Sigmoid colon (tissue), 7 donors: ENCODE measurements at places on chromosomes 5 and 9. TPM values are rescaled to one million over a fixed set of nuclear protein-coding genes. Genes with fewer than 3 reads are reported as not detected.

The CA9 gene
- total RNA-seq, result 0.33 TPM

DNA sequence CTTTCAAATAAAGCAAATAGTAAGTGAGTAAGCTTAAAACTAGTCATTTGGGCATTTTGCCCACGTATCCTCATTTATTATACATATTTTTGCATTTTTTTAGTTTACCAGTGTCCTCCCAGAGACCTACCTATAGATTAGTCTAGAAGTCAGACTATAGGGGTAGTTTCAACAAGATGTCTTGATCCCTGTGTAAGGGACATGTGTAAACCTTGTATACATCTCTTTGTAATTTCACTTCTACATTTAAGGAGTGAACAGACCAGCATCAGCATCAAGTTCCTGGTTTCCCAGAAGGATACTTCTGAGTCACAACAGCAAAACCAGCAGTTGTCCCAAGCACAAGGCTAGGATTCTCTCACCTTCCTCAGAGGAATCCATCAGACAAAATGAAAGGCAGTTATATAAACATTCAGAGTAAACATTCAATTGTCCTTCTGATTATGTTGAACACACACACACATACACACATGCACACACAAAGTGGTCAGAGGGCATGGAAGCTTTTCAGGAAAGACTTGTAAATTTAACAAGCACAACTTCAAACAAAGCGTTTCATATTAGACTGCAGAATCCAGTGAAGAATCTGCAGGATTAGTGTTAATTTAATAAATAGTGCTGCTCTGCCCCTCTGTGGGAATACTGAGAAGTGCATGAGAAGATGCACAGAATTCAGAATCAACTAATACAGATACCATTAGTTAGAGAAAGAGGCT, 55.4 kb downstream of the HINT1 start:
- no peaks in the 10 kb centered on the region for H3K27me3 ChIP-seq
- no peaks in the 10 kb centered on the region for H3K4me1 ChIP-seq
- DNase-seq, result no peak
- H3K4me3 ChIP-seq, result no peak overlapping the region
- H3K27ac ChIP-seq, result no peak overlapping the region

DNA sequence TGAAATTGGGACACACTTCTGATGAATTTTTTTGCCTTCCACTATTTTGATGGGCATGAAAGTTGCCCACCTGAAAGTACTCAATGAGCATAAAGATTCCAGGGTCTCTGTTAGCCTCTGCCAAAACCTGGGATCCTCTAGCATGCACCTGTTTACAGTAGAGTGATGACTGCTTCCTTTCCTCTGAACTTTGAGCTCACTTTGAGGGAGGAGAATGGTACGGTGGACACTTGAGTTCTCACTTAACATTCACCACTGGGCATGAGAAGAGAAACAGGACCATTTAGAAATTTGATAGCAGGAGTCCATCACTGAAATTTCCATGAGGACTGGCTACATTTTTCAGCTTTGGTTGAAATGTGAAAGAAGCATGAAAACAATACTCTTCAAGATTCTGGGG, 374.8 kb downstream of the KDM4C start:
- no peak for DNase-seq
- no peaks in the 10 kb centered on the region for H3K4me1 ChIP-seq
- H3K36me3 ChIP-seq, result no peaks in the 10 kb centered on the region
- H3K4me3 ChIP-seq, result no peak overlapping the region

GRCh38 chr9:12640016-12640587, 53.1 kb upstream of the TYRP1 start:
- no peaks in the 10 kb centered on the region for H3K36me3 ChIP-seq
- no peaks in the 10 kb centered on the region for H3K27me3 ChIP-seq
- DNase-seq, result no peak
- no peak overlapping the region for H3K27ac ChIP-seq
- H3K4me1 ChIP-seq, result no peaks in the 10 kb centered on the region

The HRCT1 gene
- 6.4 TPM for total RNA-seq

- DNase-seq, result peak; percentile 48
- no peaks in the 10 kb centered on the region for H3K27me3 ChIP-seq
- H3K36me3 ChIP-seq, result no peaks in the 10 kb centered on the region
- no peak overlapping the region for H3K27ac ChIP-seq
- no peak overlapping the region for H3K4me3 ChIP-seq
- no peaks in the 10 kb centered on the region for H3K4me1 ChIP-seq
These were observed 15.5 kb upstream of the CCNJL start for GRCh38 chr5:160327818-160328217.

DNA sequence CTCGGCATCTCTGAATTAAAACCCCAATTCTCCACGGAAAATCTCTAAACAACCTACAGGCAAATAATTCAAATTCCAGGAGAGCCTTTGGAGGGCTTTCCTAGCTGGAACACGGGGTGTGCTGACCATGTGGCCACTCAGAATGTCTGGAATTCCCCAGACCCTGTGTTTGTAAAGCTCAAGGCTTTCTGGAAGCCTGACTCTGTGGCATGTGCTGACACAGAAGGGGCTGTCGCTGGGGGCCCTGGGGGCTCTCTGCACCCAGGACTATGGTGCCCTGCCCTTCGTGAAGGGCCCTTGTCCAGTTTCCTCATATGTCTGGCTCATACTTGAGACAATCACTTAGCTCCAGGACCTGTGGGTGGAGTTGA, 29.0 kb upstream of the BOD1 start:
- no peaks in the 10 kb centered on the region for H3K36me3 ChIP-seq
- no peak for DNase-seq
- no peak overlapping the region for H3K27ac ChIP-seq

GRCh38 chr5:22354956-22355355, 498.2 kb downstream of the CDH12 start:
- H3K4me3 ChIP-seq, result no peak overlapping the region
- H3K27me3 ChIP-seq, result no peaks in the 10 kb centered on the region
- no peak for DNase-seq
- no peak overlapping the region for H3K27ac ChIP-seq

DNA sequence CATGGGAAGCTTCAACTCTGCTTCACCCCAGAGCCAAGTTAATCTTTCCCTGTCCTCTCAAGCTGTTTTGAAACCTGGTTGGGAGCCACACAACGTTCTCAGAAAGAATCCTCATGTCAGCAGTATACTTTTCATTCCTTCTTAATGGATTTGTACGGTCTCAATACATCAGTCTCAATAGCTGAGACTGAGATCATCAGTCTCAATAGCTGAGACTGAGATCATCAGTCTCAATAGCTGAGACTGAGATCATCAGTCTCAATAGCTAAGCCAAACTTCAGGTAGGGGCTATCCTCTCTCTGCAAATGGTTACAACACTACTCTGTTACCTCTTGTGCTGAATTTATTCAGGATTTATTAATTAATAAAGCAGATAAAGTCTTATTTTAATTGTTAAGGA, 1317.4 kb upstream of the CDH9 start:
- H3K36me3 ChIP-seq, result no peaks in the 10 kb centered on the region
- H3K4me3 ChIP-seq, result no peak overlapping the region
- H3K4me1 ChIP-seq, result no peaks in the 10 kb centered on the region
- no peaks in the 10 kb centered on the region for H3K27me3 ChIP-seq
- no peak overlapping the region for H3K27ac ChIP-seq

- no peaks in the 10 kb centered on the region for H3K27me3 ChIP-seq
- H3K36me3 ChIP-seq, result no peaks in the 10 kb centered on the region
- peaks cover 4% of the 10 kb centered on the region for H3K4me1 ChIP-seq
- no peak for DNase-seq
- no peak overlapping the region for H3K4me3 ChIP-seq
- no peak overlapping the region for H3K27ac ChIP-seq
These were observed 189.8 kb downstream of the C9orf50 start for GRCh38 chr9:129430940-129431643.

The FAM53C gene
- 28.5 TPM for total RNA-seq

The MELK gene
- not detected for total RNA-seq

The ZDHHC11B gene
- total RNA-seq, result 1.6 TPM

- H3K36me3 ChIP-seq, result peaks cover 7% of the 10 kb centered on the region
- H3K27ac ChIP-seq, result no peak overlapping the region
- no peaks in the 10 kb centered on the region for H3K27me3 ChIP-seq
- no peak overlapping the region for H3K4me3 ChIP-seq
- H3K4me1 ChIP-seq, result no peaks in the 10 kb centered on the region
- DNase-seq, result no peak
These were observed 121.6 kb downstream of the MEF2C start for GRCh38 chr5:88761269-88761850.

DNA sequence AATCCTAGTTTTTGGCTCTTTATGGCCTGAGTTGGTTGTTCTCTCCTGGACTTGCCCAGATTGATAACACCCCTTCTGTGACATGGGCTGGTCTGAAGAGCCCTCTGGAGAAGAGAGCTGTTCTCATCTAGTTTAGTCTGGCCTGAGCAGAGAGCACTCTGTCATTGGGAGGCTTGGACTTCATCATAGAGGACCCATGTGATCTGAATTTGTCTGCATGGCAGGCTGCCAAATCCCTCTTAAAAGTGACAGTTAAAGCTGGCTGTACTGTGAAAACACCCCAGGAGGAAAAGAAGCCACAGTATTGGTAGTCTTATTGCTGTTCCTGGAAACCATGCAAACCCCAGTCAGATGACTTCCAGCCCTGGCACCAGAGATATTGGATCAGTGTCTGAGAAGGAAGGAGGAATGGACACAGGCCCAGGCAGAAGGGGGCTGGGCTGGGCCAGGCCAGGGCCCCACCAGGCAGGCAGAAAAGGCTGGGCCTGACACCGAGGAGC, 3.7 kb upstream of the WDR31 start:
- no peaks in the 10 kb centered on the region for H3K27me3 ChIP-seq
- peak overlapping the region; percentile 80 for H3K27ac ChIP-seq
- peaks cover 26% of the 10 kb centered on the region for H3K4me1 ChIP-seq

The IFNA13 gene
- not detected for total RNA-seq

GRCh38 chr5:168356592-168356991, 65.1 kb downstream of the WWC1 start:
- no peaks in the 10 kb centered on the region for H3K4me1 ChIP-seq
- H3K27me3 ChIP-seq, result no peaks in the 10 kb centered on the region
- peak; percentile 14 for DNase-seq
- H3K4me3 ChIP-seq, result no peak overlapping the region
- no peaks in the 10 kb centered on the region for H3K36me3 ChIP-seq

GRCh38 chr9:113955076-113955752, 79.1 kb downstream of the ZNF618 start:
- no peak for DNase-seq
- H3K4me3 ChIP-seq, result no peak overlapping the region
- H3K4me1 ChIP-seq, result peaks cover 8% of the 10 kb centered on the region
